ENCODE measurements at places on chromosomes 1 and 21. TPM values are rescaled to one million over a fixed set of nuclear protein-coding genes. Genes with fewer than 3 reads are reported as not detected.

DNA sequence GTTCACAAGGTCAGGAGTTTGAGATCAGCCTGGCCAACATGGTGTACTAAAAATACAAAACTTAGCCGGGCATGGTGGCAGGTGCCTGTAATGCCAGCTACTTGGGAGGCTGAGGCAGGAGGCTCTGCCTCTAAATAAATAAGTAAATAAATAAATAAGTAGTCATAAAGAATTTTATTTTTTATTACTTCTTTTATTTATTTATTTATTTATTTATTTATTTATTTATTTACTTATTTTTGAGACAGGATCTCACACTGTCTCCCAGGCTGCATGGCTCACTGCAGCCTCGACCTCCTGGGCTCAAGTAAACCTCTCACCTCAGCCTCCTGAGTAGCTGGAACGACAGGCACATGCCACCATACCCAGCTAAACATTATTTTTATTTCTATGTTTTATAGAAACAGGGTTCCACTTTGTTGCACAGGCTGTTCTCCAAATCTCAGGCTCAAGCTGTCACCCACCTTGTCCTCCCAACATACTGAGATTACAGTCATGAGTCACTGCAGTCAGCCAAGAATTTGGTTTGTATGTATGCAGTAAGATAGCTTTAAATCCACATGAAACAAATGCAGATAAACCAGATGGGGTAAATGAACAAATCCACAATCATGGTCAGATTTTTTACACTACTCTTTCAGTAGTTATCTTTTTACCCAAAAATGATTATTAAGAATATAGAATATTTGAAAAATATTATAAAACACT, 523.3 kb upstream of the RGS18 start:
- no peak for DNase-seq
- H3K27me3 ChIP-seq, result no peaks in the 10 kb centered on the region
- no peaks in the 10 kb centered on the region for H3K4me1 ChIP-seq
- H3K4me3 ChIP-seq, result no peak overlapping the region
- H3K36me3 ChIP-seq, result no peaks in the 10 kb centered on the region

Gene PTPN7
- not detected for total RNA-seq

- H3K36me3 ChIP-seq, result peaks cover 5% of the 10 kb centered on the region
- H3K27ac ChIP-seq, result peak overlapping the region; percentile 96
- H3K4me1 ChIP-seq, result peaks cover 31% of the 10 kb centered on the region
- DNase-seq, result peak; percentile 99
- no peak overlapping the region for H3K4me3 ChIP-seq
- H3K27me3 ChIP-seq, result no peaks in the 10 kb centered on the region
These were observed 300.0 kb upstream of the VAMP3 start for GRCh38 chr1:7470904-7471638.

- no peaks in the 10 kb centered on the region for H3K27me3 ChIP-seq
- DNase-seq, result no peak
- H3K4me3 ChIP-seq, result no peak overlapping the region
- H3K36me3 ChIP-seq, result no peaks in the 10 kb centered on the region
These were observed 26.8 kb upstream of the ABCB10 start for GRCh38 chr1:229585338-229585737.

Gene ASCL5
- not detected for total RNA-seq

GRCh38 chr1:88648706-88649105, 35.4 kb upstream of the PKN2 start:
- no peak for DNase-seq
- H3K4me3 ChIP-seq, result no peak overlapping the region
- H3K27ac ChIP-seq, result no peak overlapping the region

Gene FAM167B
- total RNA-seq, result not detected

Gene PHTF1
- total RNA-seq, result 13.0 TPM

Gene ADORA1
- total RNA-seq, result 0.26 TPM

DNA sequence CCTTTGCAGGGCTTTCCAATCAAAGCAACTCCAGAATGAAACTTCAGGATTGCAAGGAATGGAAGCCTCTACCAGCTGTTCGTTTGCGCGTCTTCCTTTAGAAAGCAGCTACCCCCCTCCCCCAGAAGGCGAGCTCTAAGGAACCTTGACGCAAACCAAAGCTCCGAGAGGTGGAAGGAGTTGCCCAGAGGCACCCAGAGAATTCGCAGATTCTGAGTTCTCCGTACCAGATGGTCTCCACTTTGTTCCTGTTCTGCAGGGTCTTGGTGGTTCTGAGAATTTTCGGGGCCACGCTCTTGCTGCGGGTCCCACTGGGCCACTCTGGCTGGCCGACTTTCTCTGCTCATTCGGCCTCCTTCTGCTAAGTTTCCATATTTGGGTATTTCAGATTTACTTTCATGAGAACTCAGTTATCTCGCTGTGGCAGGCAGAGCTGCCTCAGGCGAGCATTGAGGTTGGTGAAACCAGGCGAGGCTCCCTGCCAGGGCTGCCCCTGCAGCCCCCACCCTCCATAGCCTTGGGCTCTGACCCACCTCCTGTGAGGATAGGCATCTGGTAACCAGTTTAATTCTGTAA, 801 bp downstream of the TRAF5 start:
- no peaks in the 10 kb centered on the region for H3K36me3 ChIP-seq
- peak; percentile 83 for DNase-seq
- H3K4me3 ChIP-seq, result peak overlapping the region; percentile 84
- H3K4me1 ChIP-seq, result peaks cover 46% of the 10 kb centered on the region
- peak overlapping the region; percentile 52 for H3K27ac ChIP-seq

- no peaks in the 10 kb centered on the region for H3K36me3 ChIP-seq
- H3K27me3 ChIP-seq, result no peaks in the 10 kb centered on the region
- H3K4me3 ChIP-seq, result no peak overlapping the region
- no peak overlapping the region for H3K27ac ChIP-seq
- DNase-seq, result no peak
- no peaks in the 10 kb centered on the region for H3K4me1 ChIP-seq
These were observed 104.8 kb downstream of the OMA1 start for GRCh38 chr1:58441699-58442098.

GRCh38 chr1:25774206-25774803, 25.7 kb upstream of the SELENON start:
- peaks cover 6% of the 10 kb centered on the region for H3K4me1 ChIP-seq
- no peak for DNase-seq
- no peaks in the 10 kb centered on the region for H3K27me3 ChIP-seq
- no peak overlapping the region for H3K27ac ChIP-seq
- no peak overlapping the region for H3K4me3 ChIP-seq

- H3K36me3 ChIP-seq, result peaks cover 14% of the 10 kb centered on the region
- no peak for DNase-seq
- H3K4me3 ChIP-seq, result no peak overlapping the region
- no peak overlapping the region for H3K27ac ChIP-seq
- no peaks in the 10 kb centered on the region for H3K27me3 ChIP-seq
These were observed 45.9 kb downstream of the DUSP10 start for GRCh38 chr1:221696027-221696426.

Gene COL16A1
- total RNA-seq, result 49.1 TPM

DNA sequence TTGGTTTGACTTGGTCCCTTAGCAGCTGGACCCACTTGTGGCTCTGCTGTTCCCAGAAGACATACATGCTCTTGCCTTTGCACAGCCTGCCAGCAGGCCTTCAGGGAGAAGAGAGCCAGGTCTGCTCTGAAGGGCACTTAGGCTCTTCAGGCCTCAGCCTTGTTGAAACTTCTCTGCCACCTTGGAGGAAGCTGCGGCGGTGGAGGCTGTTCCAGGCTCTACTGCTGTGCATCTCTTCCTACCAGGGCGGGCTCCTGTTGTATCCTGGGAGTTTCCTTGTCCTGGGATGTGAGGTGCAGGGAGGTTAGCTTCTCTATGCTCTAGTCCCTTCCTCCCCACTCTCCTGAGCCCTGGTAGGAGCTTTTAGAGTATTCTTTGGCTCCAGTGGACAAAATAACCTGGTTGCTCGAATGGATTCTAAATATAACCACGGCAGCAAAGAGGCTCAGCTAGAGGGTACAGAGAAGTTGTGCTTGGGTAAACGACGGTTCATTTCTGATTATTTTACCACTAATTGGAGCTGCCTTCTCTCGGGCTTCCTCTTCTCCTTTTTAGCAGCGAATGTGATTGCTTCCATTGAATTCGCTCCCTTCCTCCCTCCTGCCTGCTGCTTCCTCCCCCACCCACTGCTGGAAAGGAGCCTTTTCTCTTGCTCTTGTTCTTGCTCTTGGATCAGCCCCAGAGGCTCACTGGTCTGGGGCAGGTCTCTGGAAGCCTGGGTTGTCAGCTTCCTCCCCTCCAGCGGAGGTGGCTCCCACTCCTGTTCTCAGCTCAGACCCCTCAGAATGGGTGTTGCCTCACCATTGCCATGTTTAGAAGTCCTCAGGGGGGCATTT, 126.6 kb upstream of the CACNA1E start:
- DNase-seq, result no peak
- no peak overlapping the region for H3K4me3 ChIP-seq
- H3K27ac ChIP-seq, result no peak overlapping the region
- H3K4me1 ChIP-seq, result no peaks in the 10 kb centered on the region
- H3K36me3 ChIP-seq, result no peaks in the 10 kb centered on the region

- no peak overlapping the region for H3K27ac ChIP-seq
- DNase-seq, result no peak
- H3K36me3 ChIP-seq, result no peaks in the 10 kb centered on the region
- no peaks in the 10 kb centered on the region for H3K27me3 ChIP-seq
- H3K4me3 ChIP-seq, result no peak overlapping the region
These were observed 93.5 kb downstream of the KIF26B start for GRCh38 chr1:245248231-245248731.

DNA sequence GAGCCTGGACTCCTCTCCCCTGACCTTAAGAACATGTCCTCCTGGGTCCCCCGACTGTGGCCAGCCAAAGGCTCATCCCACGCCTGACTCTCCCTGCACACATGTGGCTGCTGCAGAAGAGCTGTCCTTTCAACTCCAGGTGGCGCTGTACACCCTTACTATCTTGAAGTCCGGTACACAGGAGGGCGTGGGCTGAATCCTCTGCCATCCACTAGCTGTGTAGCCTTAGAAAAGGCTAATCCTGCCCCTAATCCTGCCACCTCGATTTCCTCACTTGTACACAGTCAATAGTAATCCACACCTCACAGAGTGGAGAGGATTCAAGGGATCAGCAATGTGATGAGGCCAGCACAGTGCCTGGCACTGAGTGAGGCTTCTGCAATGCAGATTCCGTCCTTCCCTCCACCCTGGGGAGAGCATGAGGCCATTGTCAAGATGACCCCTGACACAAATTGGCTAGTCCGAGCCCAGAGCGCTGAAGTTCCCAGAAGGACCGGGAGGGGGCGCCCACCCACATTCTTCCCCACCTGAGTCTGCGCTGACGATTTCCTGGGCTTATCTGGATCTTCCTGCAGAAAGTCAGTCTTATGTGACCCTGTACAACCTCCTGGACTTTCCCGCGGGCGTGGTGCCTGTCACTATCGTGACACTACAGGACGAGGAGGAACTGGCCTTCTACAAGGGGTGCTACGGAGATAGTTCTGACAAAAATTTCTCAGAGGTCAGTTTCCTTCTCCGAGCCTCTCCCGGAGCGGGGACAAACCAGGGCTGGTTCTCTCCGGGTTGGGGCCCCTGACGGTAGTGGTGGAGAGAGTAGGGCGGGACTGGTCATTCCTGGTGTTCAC, 47.1 kb upstream of the DMBX1 start:
- H3K4me1 ChIP-seq, result peaks cover 13% of the 10 kb centered on the region
- peaks cover 21% of the 10 kb centered on the region for H3K27me3 ChIP-seq
- DNase-seq, result peak; percentile 94
- H3K36me3 ChIP-seq, result no peaks in the 10 kb centered on the region

Gene ARHGAP30
- total RNA-seq, result 0.58 TPM

- H3K27me3 ChIP-seq, result peaks cover 34% of the 10 kb centered on the region
- H3K27ac ChIP-seq, result no peak overlapping the region
- DNase-seq, result no peak
- H3K4me3 ChIP-seq, result no peak overlapping the region
These were observed 51.3 kb downstream of the CAPN9 start for GRCh38 chr1:230798491-230798890.

DNA sequence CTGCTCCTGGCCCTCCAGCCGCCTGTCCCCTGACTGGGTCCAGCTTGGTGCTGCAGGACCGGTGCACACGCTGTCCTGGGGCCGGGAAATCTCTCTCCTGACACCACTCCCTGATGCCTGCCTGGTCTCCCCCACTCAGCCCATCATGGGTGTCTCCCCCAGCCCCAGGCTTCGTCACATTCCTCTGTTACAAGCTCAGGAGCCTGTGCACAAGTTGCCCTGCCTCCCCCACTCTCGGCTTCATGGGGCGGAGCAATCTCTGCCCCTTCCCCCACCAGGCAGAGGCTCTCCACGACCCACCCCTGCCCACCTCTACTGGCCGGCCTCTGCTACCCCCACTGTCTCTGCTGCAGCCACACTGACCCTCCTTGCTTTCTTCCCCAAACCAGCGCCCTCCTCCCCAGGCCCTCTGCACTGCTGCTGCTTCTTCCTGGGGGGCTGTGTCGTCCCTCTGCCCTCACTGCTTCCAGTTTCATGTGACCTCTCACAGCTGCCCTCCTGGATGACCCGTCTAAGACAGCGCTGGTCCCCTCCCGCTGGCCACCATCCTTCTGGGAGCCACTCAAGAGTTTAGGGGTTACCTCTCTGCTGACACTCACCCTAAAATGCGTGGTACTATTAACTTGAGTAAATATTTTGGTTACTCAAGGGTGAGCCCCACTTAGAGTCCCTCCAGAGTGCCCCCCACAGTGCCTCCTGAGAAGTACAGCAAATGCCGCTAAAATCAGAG, 5.7 kb upstream of the RIPK4 start:
- peaks cover 23% of the 10 kb centered on the region for H3K4me1 ChIP-seq
- H3K27me3 ChIP-seq, result no peaks in the 10 kb centered on the region
- DNase-seq, result no peak
- no peak overlapping the region for H3K27ac ChIP-seq
- H3K4me3 ChIP-seq, result no peak overlapping the region
- peaks cover 5% of the 10 kb centered on the region for H3K36me3 ChIP-seq

- H3K27ac ChIP-seq, result peak overlapping the region; percentile 1
- H3K27me3 ChIP-seq, result no peaks in the 10 kb centered on the region
- no peak overlapping the region for H3K4me3 ChIP-seq
- no peak for DNase-seq
These were observed 48.6 kb downstream of the BACH1 start for GRCh38 chr21:29347274-29347681.

DNA sequence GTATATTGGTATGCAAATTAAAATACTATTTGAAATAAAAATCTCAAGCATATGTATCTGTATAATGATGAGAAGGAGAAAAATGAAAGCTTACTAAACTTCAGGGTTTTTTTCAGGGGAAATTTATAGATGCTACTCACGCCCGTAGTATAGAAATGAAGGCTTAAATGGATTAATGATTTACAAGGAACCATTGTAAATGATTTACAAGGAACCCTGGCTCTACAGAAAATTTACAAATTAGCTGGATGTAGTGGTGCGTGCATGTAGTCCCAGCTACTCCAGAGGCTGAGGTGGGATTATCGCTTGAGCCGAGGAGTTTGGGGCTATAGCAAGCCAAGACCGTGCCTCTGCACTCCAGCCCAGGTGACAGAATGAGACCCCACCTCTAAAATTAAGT, 150.5 kb downstream of the PCBP3 start:
- H3K4me3 ChIP-seq, result no peak overlapping the region
- H3K27me3 ChIP-seq, result peaks cover 43% of the 10 kb centered on the region
- H3K36me3 ChIP-seq, result no peaks in the 10 kb centered on the region
- no peak for DNase-seq

Gene TTC4
- total RNA-seq, result 25.0 TPM

GRCh38 chr21:32578107-32578691, 7.1 kb downstream of the TCP10L start:
- DNase-seq, result peak; percentile 40
- no peaks in the 10 kb centered on the region for H3K4me1 ChIP-seq
- no peak overlapping the region for H3K27ac ChIP-seq

Gene FNDC5
- total RNA-seq, result not detected
